Stimulated activated CD8-positive, alpha-beta memory T cell treated with anti-CD3 and anti-CD28 coated beads, Interleukin-2, amount 100 ng/mL, for 1 hour (primary cell): ENCODE measurements at places on chromosomes 13 and 19.

DNA sequence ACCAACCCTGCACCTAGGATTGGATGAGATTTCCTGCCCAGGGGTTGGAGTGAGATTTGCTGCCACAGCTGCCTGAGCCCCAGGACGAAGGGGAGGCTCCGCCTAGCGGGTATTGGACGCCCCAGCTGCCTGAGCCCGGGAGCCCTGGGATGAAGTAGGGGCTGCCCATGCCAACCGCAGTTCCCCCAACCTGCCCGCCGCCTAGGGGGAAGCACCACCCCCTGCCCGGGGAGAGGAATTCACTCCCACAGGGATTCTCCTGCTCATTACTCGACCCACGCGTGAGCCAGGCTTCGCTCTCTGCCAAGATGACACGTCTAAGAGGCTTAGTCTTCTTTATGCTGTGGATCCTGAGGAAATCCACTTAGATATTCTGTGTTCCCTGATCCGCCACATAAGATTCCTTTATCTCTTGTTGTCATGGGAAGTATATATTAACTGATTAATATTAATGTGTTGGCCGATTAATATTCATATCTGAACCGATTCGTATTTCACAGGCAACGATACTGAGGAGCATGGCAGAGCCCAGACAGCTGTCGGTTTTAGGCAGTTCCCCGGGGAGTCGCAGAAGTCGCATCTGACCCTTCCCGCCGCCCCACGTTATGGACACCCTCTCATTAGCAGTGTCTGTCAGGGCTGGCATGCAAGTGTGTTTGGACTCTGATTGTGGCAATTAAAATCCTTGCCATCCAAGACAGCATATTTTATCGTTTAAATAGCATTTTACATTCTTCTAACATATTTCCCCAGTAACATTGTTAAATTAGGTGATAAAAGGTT is 44.5 kb upstream of the KCTD15 start:
- no peak for DNase-seq

DNA sequence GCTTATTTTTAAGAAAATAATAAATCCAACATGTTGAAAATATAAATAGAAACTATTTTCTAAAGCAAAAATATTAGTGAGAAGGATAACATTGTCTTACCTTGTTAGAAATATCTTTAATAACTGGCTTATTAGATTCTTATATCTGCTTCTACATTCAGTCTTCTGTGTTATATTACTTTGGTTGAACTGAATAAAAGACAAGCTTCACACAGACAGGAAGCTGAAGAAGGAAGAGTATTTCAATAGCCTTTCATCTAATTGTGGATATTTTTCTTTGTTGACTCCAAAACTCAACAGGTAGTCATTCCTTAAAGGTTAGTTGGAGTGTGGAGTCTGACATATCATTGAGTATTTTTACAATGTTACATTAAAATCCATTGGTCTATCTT is 10.9 kb downstream of the SETDB2 start:
- no peak for DNase-seq

- no peak for DNase-seq
These were observed 76.7 kb downstream of the MBNL2 start for GRCh38 chr13:97298816-97299215.

GRCh38 chr13:45626731-45627374 is 11.3 kb upstream of the ERICH6B start:
- no peak for DNase-seq
